Fibroblast of skin of abdomen (primary cell): ENCODE measurements at places on chromosomes 6 and 20.

GRCh38 chr6:27242589-27243265 lies 4.8 kb upstream of the PRSS16 start:
- DNase-seq = no peak

GRCh38 chr6:159716247-159717096 lies 10.8 kb upstream of the WTAP start:
- DNase-seq = peak; percentile 96

DNA sequence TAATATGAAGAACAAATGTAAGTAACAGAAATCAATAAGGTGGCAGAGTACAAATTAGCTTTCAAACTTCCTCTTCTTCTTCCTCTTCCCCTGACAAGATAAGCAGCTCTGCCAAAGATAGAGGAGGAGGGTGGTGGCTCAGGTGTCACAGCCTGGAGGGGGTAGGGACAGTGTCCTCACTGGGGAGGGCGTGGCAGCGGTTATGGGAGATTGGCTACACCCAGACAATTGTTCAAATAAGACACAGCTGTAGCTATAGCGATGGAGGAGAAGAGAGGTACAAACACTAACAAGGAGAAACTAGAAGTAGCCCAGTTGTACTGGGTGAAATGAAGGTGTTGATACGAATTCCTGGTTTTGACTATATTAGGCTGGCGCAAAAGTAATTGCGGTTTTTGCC lies 198.5 kb downstream of the TBXT start:
- DNase-seq = no peak

DNA sequence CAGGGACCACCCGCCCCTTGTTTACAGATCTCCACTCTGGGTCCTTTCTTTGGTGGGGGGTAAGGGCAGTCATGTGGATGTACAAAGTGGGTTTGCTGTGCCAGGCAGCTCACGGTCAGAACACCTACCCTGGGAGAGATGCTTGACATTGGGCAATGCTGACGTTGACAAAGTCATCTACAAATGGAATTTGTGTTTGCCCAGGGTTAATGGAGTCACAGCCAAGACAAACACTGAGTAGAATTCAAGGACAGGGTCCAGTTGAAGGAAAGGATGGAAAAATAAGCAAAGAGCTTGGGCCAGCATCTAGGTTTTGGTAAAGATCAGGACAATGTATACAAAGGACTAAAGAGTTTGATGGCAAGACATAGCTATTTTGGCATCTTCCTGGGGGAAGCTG lies 54.7 kb downstream of the MOCS1 start:
- DNase-seq = no peak

DNA sequence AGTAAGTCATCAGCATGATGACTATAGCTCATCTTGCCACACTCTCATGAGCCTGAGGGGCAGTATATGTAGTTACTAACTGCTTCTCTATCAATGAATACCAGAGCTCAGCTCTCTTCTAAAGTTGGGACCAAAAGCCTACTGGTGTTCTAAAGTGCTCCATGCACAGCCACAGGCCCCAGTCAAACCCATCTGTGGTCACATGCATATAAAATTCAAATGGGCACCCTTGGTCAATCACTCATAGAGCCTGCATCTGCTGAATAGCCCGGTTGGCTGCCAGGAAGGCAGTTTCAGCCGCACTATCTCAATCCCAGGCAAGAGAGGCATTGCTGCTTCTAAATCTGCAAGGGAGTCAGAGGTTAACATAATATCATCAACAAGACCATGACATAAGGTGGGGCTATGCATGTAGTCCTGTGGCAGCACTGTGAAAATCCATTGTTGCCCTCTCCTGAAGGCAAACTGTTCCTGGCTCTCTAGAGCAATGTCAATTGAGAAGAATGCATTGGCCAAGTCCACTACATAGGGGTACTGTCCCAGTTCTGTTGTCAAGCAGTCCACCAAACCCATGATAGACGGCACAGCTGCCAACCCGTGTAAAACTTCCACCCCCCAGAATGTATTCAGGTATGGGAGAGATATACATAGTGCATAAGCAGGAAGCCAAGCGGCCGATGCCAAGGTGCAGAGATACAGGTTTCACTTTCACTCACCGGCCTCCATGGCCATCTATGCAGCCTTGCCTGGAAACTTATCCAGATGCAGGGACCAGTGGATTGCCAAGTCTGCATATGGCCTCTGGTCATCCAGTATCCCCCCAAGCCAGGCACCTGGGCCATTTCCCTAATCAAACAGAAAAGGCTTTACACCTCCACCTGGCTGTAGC lies 76.2 kb downstream of the ALDH8A1 start:
- DNase-seq = no peak

DNA sequence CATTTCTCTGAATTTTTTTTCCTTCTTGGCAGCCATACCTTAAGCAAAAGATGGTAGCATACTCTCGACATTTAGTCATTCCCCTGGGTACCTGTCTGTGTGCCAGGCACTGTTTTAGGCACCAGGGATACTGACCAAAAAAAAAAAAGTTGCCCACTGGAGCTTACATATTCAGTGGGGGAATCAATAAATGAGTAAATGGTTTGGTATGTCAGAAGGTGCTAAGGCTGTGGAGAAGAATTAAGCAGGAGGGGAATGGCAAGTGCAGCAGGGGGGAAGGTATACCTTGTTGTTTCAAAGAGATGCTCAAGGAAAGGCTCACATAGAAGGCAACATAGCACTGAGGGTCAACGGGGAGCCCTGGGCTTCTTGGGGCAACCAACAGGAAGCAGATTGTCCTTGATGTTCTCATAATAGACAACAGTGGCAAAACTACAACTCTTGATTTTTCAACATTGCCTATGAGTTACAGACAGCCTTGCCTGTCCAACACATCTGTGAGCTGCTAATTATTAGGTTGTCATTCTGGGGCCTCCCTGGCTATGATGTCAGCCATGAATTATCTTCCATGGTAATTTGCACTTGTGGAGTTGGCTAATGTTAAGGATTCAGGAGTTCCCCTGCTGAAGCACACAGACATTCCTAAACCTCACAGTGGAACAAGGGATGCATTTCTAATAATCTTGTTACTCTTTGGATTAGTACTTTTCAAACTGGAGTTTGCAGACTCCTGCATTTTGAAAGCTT lies 19.6 kb downstream of the NT5E start:
- peak; percentile 66 for DNase-seq

DNA sequence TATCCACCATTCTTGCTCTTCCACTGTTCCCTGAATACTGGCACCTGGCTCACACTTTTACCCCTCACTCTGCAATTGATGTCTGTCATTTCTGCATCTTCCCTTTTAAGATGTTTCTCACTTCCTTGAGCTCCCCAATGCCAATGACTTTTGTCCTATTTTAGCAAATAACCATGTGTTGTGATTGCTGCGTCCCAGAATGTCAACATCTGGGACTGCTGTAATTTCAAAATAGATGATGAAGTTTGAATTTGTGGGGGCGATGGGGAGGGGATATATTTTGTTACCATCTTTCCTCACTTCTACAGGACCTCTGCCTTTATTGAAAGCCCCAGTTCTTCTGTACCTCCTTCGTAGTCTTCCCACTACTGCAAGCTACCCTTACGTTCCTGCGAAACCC lies 40.0 kb upstream of the ADGRF5 start:
- no peak for DNase-seq

DNA sequence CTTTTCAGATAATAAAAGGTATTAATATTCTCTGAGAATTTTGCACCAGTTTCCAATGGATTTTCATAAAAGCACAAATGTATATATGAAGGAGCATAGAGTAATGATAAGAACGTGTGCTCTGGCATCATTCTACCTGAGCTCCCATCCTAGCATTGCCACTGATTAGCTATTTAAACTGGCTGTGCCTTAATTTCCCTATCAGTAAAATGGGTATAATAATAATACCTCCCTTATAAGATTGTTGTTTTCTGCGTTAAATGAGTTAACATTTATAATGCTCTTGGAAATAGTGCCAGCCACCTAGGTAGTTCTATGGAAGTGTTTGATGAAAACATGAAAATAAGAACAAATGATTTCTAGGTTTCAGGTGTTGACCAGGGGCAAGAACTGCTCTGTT lies 11.2 kb downstream of the ZKSCAN3 start:
- no peak for DNase-seq

DNA sequence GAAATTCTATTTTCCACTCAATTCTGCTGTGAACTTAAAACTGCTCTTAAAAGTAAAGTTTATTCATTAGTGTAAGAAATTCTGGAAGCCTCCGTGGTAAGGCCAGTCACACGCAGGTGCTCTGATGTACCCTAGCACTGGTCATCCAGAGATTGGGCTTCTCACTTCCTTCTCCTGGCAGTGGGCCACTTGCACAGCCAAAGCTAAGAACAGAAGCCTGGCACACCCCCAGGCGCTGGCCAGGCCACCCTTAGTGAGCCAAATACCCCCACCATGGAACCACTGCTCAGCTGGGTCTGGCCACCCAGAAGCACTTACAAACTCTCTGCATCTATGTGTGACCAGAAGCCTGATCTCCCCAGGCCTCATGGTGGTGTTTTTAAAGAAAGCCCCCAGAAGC lies 35.3 kb upstream of the ARFGEF2 start:
- no peak for DNase-seq

- DNase-seq = no peak
Observed at GRCh38 chr6:163023700-163024099, 295.9 kb downstream of the PACRG start.

- DNase-seq = no peak
Observed at GRCh38 chr6:80440496-80441115, 334.1 kb downstream of the BCKDHB start.

DNA sequence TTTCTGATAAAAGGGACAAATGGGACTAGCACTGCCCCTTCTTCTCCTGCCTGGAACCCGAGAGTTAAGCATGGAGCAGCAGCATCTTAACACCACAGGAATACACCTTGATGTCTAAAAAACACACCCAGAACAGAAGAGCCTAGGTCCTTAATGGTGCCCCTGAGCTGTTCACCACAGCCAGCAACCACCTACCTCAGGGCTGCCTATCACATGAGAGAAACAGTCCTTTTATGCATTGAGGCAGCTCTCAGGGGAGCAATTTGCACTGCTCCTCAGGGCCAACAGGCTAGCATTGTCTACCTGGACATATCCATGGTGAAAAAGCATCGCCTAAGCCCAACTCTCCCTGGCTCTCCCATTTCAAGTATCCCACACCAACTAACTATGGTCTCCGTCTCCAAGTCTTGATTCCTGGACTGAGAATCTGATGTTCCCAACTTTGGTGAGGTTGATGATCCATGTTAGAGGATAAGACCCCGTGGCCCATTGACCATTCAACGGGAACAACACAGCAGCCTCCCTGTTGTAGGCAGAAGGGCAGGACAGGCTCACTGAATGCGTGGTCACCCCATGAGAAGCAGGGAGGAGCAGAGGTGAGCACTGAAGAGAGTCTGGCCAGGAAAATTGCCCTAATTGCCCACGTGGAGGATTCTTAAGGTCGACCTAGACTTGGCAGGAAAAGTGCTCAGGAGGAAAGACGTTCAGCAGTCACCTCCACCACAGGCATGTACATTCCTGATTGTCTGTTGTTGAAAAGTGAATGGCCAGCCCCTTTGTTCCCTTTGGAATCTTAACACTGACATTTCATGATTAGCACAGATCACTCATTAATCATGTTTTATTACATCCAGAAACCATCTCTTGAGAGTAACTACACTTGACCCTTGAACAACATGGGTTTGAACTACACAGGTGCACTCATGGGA lies 4.2 kb upstream of the APMAP start:
- DNase-seq = no peak

GRCh38 chr6:168674595-168674994 lies 233.6 kb downstream of the SMOC2 start:
- no peak for DNase-seq

DNA sequence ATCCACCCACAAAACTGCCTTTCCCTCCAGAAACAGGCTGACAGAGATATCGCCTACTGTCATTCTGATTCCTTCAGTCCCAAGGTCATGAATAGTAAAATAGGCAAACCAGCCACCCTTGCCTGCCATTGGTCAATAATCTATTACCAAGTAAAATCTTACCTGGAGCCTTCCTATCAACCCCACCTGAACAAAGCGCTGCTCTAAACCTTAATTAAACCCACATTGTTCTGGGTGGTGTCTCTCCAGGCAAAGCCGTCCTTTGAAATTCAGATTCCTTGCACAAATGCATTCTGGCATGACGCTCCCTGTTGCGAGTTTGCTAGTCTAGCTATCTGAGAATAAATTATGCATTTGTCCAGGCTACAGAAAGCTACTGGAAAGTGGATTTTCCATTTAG lies 291.6 kb upstream of the ECI2 start:
- DNase-seq = no peak

GRCh38 chr6:119533603-119534279 lies 184.2 kb upstream of the MAN1A1 start:
- DNase-seq = peak; percentile 59

- no peak for DNase-seq
Observed at GRCh38 chr6:129730477-129731165, 20.6 kb upstream of the ARHGAP18 start.

GRCh38 chr6:135811170-135811569 lies 40.3 kb upstream of the PDE7B start:
- no peak for DNase-seq

DNA sequence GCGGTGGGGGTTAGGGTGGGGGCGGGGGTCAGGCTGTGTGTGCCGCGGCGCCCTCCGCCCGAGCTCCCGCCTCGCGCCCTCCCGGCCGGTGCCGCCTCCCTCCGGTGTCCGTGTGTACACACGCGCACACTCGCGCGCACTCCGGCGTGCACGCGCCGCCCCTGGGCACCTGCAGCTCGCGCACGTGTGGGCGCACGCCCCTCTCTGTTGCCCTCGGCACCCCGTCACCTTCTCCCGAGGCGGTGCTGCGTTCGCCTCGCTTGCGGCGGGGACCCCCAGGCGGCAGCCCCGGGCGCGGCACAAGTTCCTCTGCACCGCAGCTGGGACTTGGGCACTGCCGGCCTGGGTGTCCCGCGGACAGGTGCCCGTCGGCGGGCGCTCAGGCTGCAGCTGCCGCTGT lies 525 bp downstream of the MACROD2 start:
- no peak for DNase-seq

DNA sequence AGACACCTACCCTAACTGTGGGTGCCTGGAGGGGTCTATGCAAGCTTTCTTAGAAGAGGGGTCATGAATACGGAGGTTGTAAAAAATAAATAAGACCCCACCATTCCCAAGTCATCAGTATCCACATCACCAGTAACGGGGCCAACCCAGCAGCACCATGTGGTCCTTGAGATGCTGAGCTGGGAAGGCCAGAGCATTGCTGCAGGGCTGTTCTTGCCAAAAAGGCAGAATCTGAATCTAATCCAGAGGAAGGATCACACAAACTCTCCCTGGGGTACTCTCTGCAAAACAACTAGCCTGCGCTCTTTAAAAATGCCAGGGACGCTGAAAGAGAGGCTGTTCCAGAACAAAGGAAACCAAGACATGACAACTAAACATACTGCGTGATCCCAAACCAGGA lies 43.2 kb downstream of the SSR1 start:
- DNase-seq = no peak

GRCh38 chr6:14550822-14551221 lies 433.2 kb downstream of the CD83 start:
- peak; percentile 20 for DNase-seq

- no peak for DNase-seq
Observed at GRCh38 chr20:59333951-59334350, 33.5 kb downstream of the EDN3 start.

GRCh38 chr6:13709689-13710551 lies 1.7 kb downstream of the RANBP9 start:
- peak; percentile 58 for DNase-seq
